Activated T-cell treated with anti-CD3 and anti-CD28 coated beads, Interleukin-2, amount 50 U/mL, for 4 hours (primary cell): ENCODE measurements at places on chromosomes 13 and 19.

DNA sequence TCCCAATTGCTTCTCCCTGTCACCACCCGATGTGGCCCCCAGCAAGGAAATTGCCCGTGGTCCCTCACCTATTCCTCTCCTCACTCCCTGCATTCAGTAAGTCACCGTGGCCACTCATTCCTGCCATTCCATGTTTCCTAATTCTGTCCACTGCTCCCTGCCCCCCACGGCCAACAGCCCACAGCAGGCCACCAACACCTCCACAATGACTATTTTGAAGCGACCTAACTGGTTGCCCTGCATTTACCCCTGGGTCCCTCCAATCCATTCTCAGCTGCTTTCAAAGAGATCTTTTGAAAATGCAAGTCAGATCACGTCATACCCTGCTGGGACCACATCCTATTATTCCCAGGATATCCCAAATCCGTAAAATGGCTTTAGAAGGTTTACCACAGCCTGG lies 210.4 kb downstream of the DCLK1 start:
- no peak for DNase-seq

DNA sequence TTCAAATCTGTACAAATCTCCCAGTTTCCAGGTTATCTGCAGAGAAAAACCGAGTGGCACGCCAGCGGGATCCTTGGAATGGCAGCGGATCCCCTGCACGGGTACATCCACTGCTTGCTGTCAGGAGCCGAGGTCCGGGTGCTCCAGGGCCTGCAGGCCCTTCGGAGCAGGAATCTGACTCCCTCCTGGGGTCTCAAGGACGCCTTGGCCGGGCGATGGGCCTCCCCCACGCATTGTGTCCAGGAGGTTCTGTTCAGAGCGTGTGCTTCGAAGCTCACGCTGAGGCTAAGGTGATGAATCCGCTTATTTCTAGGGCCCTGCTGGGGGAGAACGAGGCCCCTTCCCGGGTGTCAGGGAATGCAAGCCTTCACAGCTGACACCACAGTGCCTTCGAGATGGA lies 148.9 kb downstream of the SOX1 start:
- DNase-seq = no peak

GRCh38 chr13:79108914-79109643 lies 297.0 kb downstream of the RBM26 start:
- DNase-seq = no peak

- DNase-seq = no peak
Measured at GRCh38 chr13:85461621-85462020, 337.6 kb downstream of the SLITRK6 start.

DNA sequence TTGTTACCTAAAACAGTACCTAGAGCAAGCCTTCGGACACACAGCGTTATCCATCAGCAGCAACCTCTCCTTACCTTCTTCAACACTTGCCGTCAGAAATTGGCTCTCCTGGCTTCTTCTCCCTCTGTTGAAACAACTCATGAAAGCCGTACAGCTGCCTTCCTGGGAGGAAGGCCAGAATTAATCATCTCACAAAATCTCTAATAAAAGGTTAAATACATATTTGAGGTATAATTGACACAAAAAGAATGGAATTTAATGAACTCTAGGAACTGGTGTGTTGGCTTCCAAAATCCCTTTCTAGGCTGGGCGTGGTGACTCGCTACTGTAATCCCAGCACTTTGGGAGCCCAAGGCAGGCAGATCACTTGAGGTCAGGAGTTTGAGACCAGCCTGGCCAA lies 37.3 kb upstream of the GTF2F2 start:
- no peak for DNase-seq

DNA sequence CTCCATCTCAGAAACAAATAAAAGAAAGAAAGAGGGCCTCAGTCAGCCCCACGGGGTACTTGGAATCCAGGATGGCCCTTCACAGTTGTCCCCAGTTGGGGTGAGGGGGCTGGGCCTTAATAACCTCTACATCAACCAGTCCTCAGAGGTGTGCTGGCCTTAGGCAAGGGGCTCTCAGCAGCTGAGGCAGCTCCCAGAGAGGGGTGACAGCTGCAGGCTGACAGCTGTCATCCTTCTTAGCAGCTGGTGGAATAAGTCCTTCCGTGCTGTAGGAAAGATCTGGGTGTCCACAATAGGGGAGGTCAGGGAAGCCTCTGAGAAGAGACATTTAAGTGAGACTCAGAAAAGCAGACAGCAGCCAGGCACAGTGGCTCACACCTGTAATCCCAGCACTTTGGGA lies 7.4 kb downstream of the BCAM start:
- DNase-seq = no peak

GRCh38 chr13:112760931-112761330 lies 71.1 kb downstream of the ATP11A start:
- no peak for DNase-seq

- DNase-seq = peak; percentile 92
Measured at GRCh38 chr19:36141039-36141927, 1.4 kb downstream of the CAPNS1 start.

DNA sequence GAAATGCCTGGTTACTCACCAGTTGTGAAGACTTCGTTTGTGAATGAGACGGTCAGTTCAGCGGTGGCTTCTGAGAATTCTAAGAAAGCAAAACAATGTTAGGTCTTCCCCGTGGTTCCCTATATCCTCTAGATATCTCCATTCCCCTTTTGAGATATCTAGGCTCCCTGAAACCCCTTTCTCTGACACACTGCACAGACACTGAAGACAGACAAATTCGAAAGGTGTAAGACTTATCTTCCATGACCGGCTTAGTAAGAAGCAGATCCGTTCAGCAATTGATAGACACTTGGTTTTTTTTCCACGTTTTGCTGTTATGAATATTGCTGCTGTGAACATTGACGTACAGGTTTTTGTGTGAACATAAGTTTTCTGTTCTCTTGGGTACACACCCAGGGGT lies 19.4 kb downstream of the GP6 start:
- no peak for DNase-seq

DNA sequence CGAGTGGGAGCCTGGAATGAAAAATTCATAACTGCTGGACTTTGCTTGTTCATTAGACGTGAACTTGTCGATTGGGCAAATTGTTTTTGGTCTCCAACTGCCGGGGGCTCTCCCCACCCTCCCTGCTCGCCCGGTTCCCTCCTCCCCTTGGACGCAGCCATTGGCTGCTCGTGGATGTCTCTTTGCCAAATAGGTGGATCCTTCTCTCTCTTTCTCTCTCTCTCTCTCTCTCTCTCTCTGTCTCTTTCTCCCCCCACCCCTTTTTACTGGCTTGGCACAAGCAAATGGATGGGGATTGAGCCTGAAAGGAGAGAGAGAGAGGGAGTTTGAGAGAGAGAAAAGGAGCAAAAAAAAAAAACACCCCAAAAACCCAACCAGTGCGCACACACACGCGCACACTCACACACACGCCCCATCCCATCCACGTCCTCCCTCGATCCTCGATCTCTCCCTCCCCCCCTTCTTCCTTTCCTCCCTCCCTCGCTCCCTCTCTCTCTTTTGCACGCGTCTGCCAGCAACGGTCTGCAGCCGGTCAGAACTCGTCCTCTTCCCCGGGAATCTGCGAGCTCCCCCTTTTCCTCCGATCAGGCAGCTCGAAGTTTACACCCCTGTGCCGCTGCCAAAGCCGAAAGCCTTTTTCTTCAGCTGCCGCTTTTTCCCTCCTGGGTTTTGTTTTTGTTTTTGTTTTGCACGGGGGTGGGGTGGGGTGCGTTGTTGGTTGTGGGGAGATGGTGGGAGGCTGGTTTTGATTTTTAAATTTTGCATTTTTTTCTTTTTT lies 27.8 kb downstream of the NFIX start:
- DNase-seq = no peak
